ENCODE measurements at places on chromosomes 1 and 21.

DNA sequence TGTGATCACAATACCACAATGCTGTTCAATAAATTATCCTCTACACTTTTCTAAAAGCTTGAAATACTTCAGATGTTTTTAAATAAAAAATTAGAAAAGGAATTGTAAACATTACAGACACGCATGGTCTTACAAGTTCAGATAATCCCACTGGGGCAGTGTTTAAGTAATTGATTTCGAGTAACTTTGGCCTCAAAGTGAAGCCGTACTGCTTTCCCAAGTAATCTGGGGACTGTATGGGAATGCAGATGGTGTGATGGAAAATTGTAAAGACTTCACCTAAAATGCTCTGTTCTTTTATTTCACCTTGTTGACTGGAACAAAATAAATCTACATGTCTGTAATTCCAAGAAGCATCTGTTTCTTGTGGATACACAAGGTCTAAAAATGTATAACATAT is 401.7 kb upstream of the LYPLAL1 start:
- DNase-seq: no peak

- DNase-seq: no peak
These were observed 31.8 kb upstream of the KCNQ4 start for GRCh38 chr1:40751802-40752201.

GRCh38 chr1:168469690-168470089 is 74.1 kb downstream of the XCL2 start:
- peak; percentile 55 for DNase-seq

GRCh38 chr1:151371370-151372057 is 991 bp downstream of the SELENBP1 start:
- no peak for DNase-seq

DNA sequence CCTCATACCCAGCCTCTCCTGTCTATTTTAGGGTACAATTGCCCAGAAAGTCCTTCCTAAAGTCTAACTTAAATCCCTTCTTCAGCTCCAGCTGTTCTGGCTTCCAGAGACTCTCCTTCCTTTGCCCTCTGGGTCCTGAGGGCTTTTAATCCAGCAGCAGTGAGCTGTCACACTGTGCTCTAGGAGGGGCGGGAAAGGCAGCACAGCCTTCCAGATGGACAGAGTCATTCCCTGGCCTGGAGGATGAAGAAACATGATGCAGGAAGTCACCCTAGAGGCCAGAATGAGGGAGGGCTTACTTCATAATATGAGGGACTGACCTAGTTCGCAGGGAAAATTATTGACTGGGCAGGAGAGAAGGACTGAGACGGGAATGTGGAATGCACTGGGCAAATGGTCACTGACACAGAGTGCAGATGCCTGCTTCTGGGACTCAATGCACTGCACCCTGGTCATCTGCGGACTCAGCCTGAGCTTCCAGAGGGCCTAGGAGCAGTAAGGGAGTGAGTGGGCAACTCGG is 1.3 kb downstream of the SH2D2A start:
- peak; percentile 77 for DNase-seq

DNA sequence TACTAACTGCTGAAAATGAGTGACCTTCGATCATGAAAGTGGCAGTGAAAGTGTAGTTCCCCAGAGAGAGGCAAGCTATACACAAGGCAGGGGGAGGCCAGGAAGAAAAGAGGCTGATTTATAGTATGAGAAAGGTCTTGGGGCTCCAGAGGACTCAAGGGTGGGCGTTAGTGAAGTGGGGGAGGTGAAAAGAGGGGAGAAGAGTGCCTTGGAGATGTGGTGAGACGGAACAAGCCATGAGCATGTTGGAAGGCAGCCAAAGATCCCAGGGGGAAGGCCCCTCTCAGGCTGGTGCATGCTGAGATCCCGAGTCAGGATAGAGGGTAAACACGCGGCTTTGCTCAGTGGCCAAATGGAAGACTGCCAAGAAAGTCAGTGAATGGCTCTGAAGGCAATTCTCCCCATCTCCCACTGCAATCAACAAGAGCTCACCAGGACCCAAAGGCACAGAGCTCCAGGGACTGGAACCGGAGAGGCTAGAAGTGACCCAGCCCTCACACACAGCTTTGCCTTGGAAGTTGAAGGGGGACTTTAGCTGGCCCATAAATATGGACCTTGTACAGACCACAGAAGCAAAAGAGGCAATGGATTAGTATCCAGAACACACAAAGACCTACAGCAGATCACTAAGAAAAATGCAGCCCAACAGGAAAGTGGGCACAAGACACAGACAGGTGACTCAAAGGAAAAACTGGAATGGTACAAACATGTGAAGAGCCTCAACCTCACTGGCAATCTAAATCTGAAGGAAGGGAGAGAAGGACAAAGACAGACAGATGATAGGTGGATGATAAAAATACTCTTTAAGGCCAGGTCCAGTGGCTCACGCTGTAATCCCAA is 49.6 kb downstream of the HSF2BP start:
- DNase-seq: no peak

- no peak for DNase-seq
These were observed 25.6 kb upstream of the ENO1 start for GRCh38 chr1:8903908-8904650.

DNA sequence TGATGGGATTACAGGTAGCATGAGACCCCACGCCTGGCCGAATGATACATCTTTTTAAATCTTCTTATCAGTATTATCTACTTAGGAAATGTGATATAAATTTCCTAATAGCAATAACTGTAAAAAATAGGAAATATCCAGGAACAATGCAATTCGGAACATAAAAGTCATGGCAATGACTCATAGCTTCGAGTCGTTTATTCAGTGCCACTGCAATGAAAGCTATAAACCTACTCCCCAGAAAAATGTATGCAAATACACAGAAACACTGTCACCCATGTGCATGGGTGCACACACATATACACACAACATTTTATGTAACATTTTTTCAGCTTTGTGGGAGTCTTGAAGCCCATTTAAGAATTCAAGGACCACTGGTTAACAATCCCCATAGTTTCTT is 194.6 kb downstream of the PATJ start:
- DNase-seq: no peak

- no peak for DNase-seq
These were observed 60.2 kb downstream of the TBCE start for GRCh38 chr1:235427447-235427846.

DNA sequence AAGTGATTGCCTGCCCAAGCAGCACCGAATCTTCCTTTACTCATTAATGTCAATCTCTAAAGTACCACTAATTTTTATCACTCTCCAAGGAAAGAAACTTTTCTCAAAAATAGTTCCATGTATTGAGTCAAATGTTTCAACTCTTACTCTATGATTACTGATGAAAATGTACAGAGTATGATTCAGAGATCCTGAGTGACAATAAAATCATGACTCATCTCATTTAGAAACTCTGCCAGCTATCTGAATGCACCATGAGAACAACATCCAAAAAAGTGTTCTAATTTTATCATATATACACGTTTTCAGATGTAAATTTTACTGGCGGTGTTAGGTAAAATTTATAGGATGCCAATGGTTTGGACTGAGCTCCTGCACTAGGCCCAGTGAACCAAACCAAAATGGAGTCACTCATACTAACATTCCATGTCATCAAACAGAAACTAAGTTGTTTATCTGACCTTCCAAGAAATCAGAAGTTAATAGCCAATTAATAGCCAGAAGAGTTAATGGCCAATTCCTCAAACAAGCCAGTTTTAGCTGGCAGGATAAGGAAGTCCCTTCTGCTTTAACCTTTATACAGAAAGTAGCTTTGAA is 22.6 kb downstream of the PLPPR5 start:
- no peak for DNase-seq

- no peak for DNase-seq
These were observed 675.7 kb upstream of the CHRM3 start for GRCh38 chr1:238710697-238711096.

- DNase-seq: no peak
These were observed 61.3 kb downstream of the TRIM11 start for GRCh38 chr1:228345201-228345930.

DNA sequence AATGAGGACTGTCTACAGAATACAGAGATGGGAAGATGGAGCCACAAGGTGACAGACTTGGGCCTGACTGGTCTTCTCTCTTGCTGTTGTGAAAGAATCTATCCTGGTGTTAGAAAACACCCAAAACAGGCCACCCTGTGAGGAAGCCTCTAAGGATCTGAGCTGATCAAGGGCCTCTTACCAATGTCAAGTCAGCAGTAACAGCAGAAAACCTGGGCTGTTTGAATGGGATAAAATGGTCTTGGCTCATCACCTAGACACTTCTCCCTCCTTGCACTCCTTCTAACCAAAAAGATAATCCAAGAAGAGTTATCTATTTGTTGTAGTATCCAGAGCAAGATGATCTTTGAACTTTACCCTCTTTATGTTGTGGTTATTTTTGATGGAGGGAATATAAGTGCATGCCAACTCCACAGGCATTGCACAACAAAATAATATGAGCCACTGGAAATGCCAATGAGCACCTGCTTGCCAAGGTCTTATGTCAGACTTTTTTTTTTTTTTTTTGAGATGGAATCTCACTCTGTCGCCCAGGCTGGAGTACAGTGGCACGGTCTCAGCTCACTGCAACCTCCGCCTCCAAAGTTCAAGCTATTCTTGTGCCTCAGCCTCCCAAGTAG is 32.8 kb upstream of the ZNF281 start:
- DNase-seq: no peak

Data from SK-N-DZ (cell line).